ENCODE measurements at places on chromosomes 2 and 18. TPM values are rescaled to one million over a fixed set of nuclear protein-coding genes. Genes with fewer than 3 reads are reported as not detected.

Gene C2orf66
- not detected for total RNA-seq

Gene TACR1
- 0.03 TPM for total RNA-seq

Gene GPR45
- not detected for total RNA-seq

Gene PECR
- 95.5 TPM for total RNA-seq

Gene RND3
- 19.2 TPM for total RNA-seq

Gene SMYD1
- not detected for total RNA-seq

Gene TCF7L1
- 5.7 TPM for total RNA-seq

Gene NPHP1
- total RNA-seq = 0.15 TPM

Gene IL1R2
- total RNA-seq = 12.0 TPM

Gene GKN1
- not detected for total RNA-seq

Gene GALR1
- not detected for total RNA-seq

Gene PSD4
- total RNA-seq = 60.3 TPM

Gene TCF23
- total RNA-seq = 0.10 TPM

DNA sequence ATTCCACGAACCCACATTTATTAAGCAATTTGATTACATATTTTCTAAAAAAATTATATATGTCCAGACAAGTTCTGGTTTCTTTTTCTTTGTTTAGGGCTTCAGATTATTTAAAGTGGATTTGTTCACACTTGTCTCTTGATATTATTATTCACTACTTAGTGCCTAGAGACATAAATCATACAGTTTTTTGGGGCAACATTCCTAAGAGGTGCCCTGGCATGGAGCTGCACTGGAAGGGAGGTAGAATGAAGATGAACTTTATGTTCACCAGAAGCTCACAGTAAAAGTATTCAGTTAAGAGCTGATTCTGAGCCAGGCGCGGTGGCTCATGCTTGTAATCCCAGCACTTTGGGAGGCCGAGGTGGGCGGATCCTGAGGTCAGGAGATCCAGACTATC, 762.7 kb upstream of the TMEFF2 start:
- DNase-seq = no peak

DNA sequence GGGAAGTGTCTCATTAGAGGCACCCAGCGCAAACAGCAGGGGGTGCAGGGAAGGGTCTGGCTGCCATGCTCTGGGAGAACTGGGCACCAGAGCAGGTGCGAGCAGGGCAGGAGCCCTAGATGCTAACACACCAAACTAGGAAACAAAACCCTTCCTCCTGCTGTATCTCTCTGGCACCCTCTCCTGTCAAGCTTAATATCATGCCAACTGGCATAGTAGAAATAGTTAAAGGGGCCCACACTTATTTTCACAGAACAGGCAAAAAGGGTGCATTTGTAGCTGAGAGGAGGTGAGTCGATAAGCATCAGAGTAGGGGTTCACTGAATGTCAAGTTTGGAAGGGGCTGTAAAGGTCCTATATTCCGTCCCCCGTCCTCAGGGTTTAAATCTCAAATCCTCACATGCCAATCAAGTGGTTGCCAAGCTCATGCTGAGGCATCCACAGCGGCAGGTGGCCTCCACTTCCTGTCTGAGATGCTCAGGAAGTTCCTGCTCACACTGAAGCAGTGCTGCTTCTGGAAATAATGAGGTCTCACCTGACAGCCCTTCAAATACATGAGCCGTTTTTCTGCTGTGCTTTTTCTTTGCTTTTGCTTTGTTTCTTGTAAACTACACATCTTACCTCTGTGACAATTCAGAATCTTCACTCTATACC, 14.9 kb upstream of the ACKR3 start:
- no peak for DNase-seq

- no peak for DNase-seq
Observed at GRCh38 chr2:231926761-231927565, 767 bp upstream of the NPPC start.

GRCh38 chr2:19711470-19712372, 190.1 kb downstream of the TTC32 start:
- DNase-seq = no peak

- DNase-seq = no peak
Observed at GRCh38 chr2:46850742-46851141, 64.9 kb downstream of the MCFD2 start.

DNA sequence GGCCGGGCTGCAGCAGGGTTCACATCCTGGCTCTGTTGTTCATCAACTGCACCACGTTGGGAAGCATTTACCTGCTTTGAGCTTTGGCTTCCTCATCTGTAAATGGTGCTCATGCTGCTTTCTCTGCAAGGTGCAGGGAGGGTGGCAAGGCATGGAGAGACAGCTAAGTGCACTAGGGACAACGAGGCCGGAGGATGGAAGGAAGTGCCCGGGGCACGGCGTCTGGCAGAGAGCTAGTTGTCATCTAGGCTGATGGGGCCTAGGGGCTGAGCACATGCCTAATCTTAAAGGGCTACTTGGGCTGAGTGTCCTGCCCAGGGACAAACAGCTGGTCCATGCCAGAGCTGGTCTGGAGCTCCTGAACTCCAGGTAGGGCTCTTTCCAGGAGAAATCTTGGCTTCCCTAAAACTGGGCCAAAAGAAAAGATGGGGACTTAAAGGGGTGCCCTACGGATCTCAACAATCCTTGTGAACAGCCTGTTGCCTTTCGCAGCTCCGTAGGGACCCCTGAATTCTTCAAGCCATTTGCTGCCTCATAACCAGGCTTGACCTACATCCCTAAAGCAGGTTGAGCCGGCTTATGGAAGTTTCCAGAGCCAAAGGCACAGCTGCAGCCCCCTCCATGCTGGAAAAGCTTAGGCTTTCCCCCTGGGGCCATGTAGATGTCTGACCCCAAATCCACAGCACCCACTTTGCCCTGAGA, 130.8 kb downstream of the SMAD7 start:
- peak; percentile 41 for DNase-seq

DNA sequence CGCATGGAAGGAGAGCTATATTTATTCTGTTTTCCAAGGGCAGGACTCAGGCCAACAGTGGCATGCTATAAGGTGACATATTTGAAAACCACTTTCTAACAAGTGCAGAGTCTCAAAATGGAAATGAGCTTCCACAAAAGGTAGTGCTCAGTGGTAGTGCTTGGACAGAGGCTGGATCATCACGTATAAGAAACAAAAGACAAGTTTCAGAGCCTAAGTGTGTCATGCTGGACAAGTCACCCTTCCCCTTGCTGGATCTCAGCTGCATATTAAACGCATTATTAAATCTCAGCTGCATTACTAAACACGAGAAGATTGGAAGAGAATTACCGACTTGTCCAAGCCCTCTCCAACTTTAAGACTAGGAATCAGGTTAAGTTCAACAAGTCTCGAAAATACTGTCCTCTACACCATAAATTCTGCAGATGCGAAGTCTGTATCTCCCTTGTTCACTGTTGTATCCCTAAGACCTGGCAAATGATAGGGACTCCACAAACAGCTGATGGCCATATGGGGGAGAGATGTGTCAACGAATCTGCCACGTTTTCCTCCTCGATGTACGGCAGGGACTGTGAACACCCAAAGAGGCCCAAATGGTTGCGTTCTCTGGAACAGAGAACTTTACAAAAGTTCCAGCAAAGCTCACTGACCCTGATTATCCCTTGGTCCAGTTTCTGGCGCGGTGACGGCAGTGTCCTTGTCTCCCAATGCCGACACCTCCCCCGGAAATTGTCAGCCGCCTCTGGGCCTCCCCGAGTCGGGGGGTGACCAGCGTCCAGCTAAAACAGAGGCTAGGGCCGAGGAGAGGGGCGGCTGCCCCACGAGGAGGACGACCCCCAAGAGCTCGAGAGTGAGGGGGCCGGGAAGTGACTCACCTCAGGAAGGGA, 611 bp downstream of the NOL10 start:
- DNase-seq = no peak

DNA sequence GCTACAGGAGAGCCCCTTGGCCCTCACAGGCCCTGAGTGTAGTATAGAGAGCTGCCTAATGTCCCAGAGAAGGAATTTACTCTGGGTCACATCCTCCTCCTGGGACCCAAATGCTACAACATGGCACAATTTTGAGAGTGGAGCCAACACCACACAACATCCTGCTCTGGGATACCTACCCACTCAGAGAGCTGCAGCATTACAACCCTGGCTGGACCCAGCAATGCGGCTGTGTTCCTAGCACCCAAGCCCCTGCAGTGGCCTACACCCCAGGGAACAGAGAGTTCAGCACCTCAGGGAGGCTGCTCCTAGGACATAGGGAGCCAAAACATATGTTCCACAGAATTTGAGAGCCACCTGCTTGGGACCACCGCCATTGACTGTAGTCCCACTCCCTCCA, 19.3 kb upstream of the FABP1 start:
- no peak for DNase-seq

DNA sequence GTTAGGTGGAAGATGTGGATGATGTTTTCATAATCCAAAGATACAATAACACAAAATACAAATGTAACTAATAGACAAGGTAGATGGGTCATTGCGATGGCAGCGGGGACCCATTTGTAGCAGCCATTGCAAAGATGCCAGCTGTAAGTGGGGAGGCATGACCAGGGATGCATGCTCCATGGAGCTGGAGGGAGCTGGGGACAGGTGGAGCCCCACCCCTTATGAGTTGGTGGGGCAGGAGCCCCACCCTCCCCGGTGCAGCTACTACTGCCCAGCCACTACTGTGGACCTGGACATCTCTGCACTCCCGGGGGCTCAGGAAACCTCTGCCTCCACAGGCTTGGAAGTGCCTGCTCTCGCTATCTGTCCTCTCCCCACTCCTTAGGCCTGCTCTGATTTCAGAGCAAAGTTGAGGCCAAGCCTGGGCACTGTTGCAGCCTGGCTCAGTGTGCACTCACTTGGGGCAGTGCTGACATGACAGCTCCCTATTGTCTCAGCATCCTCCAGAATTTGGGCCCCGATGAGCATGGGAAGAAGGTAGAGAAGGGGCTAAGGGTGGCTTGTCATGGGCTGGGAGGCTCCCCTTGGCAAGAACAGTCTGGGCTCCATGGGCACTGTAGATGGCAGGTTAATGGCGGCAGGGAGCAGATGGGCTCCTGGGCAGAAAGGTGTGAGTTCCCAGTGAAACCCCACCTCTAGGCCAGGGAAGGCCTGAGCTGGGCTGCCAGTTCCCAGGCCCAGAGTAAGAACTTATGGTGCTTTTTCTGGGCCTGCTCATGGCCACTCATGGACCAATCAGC, 81.1 kb downstream of the ZNF804A start:
- no peak for DNase-seq

DNA sequence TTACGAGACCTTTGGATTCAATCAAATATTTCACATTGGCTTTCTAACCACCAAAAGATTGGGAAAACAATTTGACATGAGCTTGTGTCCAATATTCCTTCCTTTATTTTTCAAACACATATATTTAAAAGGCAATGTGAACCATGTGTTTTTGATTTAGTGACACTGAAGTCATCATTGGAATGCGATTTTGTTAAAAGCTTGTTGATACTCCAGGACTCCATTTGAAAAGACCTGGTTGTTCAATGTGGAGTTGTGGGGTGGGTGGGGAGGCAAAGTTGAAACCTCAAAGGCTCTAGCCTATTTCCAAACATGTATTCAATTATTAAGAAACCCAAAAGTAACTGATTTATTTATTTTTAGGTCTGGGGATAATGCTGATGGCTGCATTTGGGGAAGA, 114.1 kb upstream of the TRIB2 start:
- no peak for DNase-seq

DNA sequence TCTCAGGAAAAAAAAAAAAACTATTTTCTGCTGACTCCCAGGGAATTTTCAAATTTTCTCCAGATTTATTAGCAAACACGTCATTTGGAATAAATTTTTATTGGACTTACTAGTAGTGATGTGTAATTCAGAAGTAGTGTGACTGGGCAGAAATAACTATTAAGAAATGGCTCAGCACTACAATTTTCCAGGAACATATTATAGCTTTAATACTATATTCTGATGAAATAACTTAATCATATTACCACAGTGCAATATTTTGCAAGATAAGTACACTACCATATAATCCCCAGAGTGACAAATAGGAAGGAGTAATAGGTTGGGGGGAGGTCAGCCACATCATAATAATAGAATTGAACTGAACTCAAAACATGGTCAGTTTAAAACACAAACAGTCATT, 19.7 kb upstream of the TNFAIP6 start:
- no peak for DNase-seq

- no peak for DNase-seq
Observed at GRCh38 chr18:54222922-54223567, 1.4 kb downstream of the MBD2 start.

GRCh38 chr18:34543356-34543755, 166.7 kb upstream of the DTNA start:
- no peak for DNase-seq

- no peak for DNase-seq
Observed at GRCh38 chr2:201275990-201276389, 15.7 kb downstream of the CASP8 start.

DNA sequence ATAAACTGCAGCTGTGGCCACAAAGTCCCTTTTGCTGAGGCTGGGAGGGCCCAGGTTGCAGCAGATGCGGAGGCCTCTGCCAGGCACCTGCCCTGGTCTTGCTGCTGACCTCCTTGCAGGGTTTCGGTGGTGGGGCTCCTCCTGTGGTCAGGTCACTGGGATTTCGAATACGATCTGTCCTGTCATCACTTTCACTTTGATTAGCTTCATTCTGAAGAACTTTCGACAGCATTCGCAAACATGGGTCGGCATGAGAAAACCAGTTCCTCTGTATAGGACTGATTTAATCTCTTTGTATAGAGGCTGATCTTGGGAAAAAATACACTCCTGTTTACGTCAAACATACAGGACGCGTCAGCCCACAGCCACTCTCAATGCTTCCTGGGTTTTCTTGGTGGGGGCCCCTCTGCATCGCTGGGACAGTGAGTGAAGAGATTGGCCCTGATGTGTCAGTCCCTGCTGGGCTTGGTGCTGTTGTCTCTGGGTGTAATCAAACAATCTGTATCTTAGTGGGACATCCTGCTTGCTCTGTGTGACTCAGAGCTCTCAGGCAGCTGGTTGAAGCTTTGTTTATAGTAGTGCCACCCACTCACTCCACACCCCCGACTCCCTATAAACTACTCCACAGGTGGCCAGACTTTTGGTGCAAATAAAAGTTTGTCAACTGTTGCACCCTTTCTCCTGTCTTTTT, 209.4 kb upstream of the CXCR4 start:
- no peak for DNase-seq

GRCh38 chr2:13009027-13009642, 292.4 kb downstream of the TRIB2 start:
- no peak for DNase-seq

DNA sequence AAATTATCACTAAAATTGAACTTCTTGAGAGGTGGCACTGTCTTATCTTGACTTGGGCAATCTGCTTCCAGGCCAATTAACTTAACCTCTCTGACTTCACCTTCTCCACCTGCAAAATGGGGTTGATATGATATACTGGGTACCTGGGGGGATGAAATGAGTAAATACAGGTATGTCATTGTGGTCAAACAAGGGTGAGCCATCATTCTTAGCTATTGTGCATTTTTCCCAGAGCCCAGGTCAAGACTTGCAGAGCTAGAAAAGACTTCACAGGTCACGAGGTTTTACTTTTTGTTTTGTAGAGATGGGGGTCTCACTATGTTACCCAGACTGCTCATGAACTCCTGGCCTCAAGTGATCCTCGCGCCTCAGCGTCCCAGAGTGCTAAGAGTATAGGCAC, 145.0 kb downstream of the PRKCE start:
- no peak for DNase-seq

All from left lobe of liver (tissue), 2 donors.